ENCODE measurements at places on chromosomes 3 and 15. TPM values are rescaled to one million over a fixed set of nuclear protein-coding genes. Genes with fewer than 3 reads are reported as not detected.
A peak's percentile ranks its signal among the peaks of the same experiment; 100 is the strongest.

Gene ACKR4
- total RNA-seq: 1.0 TPM

DNA sequence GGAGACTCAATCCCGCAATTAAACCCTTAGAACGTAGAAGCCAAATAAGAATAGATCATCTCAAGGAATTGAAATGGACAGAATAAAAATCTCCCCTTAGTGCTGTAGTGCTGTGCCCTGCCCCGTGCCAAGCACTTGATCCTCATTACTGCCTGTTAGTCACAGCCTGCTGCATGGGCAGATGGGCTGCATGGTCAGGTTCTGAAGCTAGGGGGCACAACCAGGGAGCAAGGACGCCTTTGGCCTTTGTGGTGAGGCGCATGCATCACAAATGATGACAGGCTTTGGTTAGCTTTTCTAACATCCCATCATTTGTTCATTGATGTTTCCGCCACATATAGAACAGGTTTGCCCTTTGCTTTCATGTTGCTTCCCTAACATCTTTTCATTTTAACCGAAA lies 336.3 kb upstream of the ADAMTS9 start:
- H3K4me1 ChIP-seq: no peaks in the 10 kb centered on the region
- H3K27me3 ChIP-seq: no peaks in the 10 kb centered on the region
- peaks cover 7% of the 10 kb centered on the region for H3K36me3 ChIP-seq
- H3K4me3 ChIP-seq: no peak overlapping the region
- DNase-seq: no peak

DNA sequence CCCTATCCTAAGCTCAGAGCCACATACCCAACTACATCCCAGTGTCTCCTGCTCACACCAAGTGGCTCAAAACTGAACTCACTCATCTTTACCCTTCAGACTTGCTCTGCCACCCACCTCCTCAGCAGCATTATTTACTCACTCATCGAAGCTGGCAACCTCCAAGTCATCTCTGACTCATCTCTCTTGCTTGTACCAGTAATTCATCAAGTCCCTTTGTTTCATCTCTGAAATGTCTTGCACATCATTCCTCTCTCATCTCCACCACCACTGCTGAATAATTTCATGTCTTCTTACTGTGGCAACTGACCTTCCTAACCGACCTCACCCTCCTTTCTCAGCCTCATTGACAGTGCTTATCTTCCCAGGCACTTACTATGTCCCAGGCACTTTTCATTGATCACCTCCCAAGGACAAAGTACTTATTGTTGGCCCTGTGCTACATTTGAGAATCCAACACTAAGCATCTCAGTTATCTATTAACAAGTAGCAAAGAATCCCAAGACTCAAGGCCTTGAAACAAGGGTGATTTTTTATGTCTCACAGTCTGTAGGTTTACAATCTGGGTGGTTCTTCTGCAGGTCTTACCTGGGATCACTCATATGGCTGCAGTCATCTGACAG lies 82.0 kb downstream of the MRPL46 start:
- no peak overlapping the region for H3K27ac ChIP-seq
- DNase-seq: no peak
- H3K27me3 ChIP-seq: no peaks in the 10 kb centered on the region
- H3K4me3 ChIP-seq: no peak overlapping the region
- H3K4me1 ChIP-seq: no peaks in the 10 kb centered on the region

Gene GFM1
- total RNA-seq: 48.5 TPM

Gene SNX1
- 102 TPM for total RNA-seq

- no peak for DNase-seq
- no peaks in the 10 kb centered on the region for H3K4me1 ChIP-seq
- H3K27ac ChIP-seq: no peak overlapping the region
Measured at GRCh38 chr3:53794597-53794996, 51.6 kb downstream of the CHDH start.

- peaks cover 2% of the 10 kb centered on the region for H3K36me3 ChIP-seq
- no peak for DNase-seq
- no peaks in the 10 kb centered on the region for H3K4me1 ChIP-seq
- no peak overlapping the region for H3K27ac ChIP-seq
- H3K27me3 ChIP-seq: no peaks in the 10 kb centered on the region
Measured at GRCh38 chr3:193640165-193640715, 47.2 kb downstream of the OPA1 start.

GRCh38 chr3:13080591-13080990 lies 7.4 kb upstream of the IQSEC1 start:
- DNase-seq: peak; percentile 62
- no peaks in the 10 kb centered on the region for H3K27me3 ChIP-seq
- H3K27ac ChIP-seq: no peak overlapping the region
- no peaks in the 10 kb centered on the region for H3K4me1 ChIP-seq
- no peak overlapping the region for H3K4me3 ChIP-seq

Gene LMAN1L
- total RNA-seq: not detected

DNA sequence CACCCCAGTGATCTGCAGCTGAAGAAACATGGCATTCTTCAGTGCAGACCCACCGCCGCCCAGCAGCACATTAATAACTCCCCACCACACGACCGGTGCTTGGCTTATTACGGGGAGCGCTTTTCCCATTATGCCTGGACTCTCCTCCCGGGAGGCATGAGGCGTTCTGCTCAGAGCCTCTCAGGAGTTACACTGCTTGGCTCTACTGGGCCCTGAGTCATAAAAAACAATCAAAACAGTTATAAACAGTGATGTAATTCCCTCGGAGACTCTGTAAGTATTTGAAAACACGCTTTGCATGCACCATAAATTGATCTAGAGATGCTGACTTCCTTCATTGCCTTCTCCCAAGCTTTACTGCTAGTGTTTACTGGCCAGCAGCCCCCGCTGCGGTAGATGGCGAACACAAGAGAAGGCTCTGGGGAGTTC lies 77.1 kb upstream of the SNRPA1 start:
- no peak overlapping the region for H3K27ac ChIP-seq
- no peak for DNase-seq
- H3K36me3 ChIP-seq: no peaks in the 10 kb centered on the region
- H3K4me3 ChIP-seq: no peak overlapping the region
- no peaks in the 10 kb centered on the region for H3K27me3 ChIP-seq
- H3K4me1 ChIP-seq: peaks cover 33% of the 10 kb centered on the region

- peaks cover 4% of the 10 kb centered on the region for H3K4me1 ChIP-seq
- H3K36me3 ChIP-seq: no peaks in the 10 kb centered on the region
- peak overlapping the region; percentile 60 for H3K27ac ChIP-seq
- peak overlapping the region; percentile 24 for H3K4me3 ChIP-seq
Measured at GRCh38 chr15:34318277-34319079, 19.1 kb downstream of the SLC12A6 start.

DNA sequence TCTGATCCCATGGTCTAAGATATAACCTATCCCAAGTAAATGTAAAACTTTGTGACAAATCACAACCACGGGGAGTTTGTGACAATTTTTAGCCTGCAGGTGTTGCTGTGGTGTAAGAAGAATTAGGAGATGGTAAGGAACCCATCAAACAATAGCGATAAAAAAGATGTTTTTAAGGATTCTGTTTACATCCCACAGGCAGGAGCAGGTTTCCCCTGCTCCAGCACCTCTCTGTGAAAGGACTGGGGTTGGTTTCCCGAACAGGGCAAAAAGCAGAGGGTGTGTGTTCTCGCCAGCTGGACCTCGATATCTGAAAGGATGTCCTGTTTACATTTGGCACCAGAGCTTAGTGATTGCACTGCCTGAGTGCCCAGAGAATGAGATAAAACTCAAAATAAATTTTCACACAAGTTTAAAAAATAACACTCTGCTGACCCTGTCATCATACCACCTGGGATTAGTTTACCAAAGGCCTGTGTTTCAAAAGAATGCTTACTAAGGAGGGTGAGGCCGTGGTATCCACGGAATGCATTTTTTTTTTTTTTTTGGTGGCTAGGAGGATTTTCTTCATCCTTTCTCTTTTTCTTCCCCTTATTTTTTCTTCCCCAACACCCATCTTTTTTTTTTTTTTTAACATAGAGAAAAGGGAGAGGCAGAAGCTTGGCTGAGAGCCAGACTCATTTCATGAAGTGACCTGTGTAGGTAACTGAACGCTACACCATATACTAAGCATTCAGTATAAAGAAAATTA lies 151.8 kb upstream of the DPH6 start:
- no peaks in the 10 kb centered on the region for H3K36me3 ChIP-seq
- peaks cover 7% of the 10 kb centered on the region for H3K4me1 ChIP-seq
- H3K27me3 ChIP-seq: no peaks in the 10 kb centered on the region

Gene SPTBN5
- 19.0 TPM for total RNA-seq

Gene RFT1
- 18.6 TPM for total RNA-seq

DNA sequence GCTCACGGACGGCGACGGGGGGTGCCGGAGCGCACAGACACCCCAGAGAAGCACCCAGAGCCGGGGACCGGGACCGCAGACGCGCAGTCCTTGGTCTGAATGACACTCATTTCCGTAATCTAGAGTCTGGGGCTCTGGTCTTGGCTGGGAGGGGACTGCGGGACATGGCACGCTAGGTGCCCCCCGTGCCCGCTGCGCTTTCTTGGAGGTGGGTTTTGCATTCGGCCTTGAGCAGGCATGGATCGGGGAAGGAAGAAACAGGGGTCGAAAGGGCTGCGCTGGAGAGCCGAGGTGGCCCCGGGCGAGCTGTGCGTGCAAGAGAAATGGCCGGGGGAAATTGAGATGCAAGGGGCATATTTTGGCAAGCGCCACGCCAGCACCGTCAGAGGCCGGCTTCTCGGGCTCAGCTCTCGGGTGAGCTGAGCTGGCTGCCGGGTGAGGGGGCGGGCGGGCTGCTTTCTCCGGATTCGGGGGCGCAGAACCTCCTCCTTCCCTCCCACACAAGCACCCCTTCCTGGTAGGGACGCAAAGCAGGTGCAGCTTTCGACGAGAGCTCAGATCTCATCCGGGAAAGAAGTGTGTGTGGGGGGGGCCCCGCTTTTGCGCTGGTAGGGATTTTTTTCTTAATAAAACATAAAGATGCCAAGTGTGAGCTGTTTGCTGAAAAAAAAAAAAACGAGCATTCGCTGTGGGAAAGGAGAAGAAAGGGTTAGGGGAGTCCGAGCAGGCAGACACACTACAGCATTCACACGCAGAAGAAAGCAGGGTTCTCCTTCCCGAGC lies 963 bp upstream of the NTRK3 start:
- H3K36me3 ChIP-seq: no peaks in the 10 kb centered on the region
- H3K27me3 ChIP-seq: no peaks in the 10 kb centered on the region
- H3K4me3 ChIP-seq: peak overlapping the region; percentile 53
- peaks cover 53% of the 10 kb centered on the region for H3K4me1 ChIP-seq

DNA sequence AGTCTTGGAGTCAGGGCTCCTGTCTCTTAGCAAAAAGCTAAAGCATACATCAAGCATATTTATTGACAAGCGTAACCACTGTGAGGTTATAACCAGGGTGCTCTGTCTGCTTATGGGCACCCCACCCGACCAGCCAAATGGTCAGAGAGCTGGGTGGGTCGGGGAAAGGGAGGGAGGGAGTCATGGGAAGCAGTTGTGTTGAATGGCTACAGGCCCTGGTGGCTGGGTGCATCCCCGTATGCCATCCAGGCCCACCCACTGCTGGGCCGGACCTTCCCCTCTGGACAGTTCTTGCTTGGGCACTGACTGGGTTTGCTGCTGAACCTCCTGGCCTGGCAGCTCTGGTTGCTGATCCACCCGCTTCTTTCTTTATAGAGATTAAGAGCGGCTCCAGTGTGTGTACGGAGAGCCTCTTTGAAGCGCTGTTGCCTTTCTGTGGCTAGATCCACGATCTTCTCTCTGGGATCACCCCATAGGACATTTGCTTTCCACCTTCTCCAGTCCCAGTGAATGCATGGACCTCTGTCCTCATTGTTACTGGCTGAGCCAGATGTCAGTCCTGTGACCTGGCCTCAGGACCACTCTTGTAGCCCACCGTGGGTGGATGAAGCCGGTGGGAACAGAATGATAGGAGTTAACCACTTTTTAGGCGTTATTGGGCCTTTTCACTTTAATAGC lies 59.6 kb downstream of the SMAD3 start:
- DNase-seq: no peak
- H3K36me3 ChIP-seq: no peaks in the 10 kb centered on the region
- H3K4me3 ChIP-seq: no peak overlapping the region
- H3K27me3 ChIP-seq: no peaks in the 10 kb centered on the region
- peaks cover 43% of the 10 kb centered on the region for H3K4me1 ChIP-seq
- H3K27ac ChIP-seq: peak overlapping the region; percentile 59

All from tibial nerve (tissue), 4 donors.